ENCODE measurements at places on chromosomes 1 and 21.

GRCh38 chr1:12556368-12556930, 61.6 kb downstream of the DHRS3 start:
- DNase-seq, result no peak

GRCh38 chr1:17281775-17282181, 26.2 kb upstream of the PADI4 start:
- DNase-seq, result no peak

DNA sequence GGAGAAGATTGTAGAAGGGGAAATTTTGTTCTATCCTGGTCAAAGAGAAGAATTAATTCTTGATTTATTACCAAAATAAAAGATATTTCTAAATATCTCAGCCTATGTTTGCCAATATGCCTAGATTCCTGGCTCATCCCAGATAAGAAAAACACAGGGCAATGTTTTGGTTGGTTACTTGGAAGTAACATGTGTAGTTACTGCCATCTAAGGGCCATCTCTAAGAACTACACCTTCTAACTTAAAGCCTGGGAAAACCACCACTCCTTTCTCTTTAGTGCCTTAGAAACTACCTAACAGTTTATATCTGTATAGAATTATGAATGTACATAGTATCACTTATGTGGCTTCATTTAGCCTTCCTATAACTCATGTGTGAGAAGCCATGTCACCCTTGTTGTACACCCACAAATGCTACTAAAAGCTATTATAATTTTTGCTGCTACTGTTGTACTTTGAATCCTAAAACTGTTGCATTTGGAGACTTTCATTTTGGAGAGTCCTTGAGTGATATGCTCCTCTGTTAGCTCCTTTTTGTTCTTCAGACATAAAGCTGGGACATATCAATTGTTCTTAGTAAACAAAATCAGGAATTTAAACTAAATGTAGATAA, 4.5 kb downstream of the AIM2 start:
- DNase-seq, result peak; percentile 63

DNA sequence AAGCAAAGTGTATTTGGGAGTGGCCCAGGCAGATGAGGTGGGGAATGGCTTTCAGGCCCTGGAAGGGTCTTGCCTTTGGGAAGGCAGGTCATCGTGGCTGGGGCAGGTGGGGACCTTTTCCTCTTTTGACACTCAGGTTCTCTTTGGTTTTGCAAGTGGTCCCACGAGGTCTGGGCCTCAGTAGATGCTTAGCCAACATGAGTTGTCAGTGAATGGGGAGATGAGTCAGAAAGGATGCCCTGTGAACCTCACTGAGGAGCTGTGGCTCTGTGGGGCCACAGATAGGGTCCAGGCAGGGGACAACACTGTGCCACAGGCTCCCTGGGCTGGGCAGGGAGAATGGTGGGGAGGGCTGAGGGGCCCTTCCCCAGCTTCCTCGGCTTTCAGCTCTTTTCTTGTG, 19.0 kb downstream of the ARHGEF10L start:
- DNase-seq, result no peak

- DNase-seq, result no peak
These were observed 26.4 kb upstream of the GOLT1A start for GRCh38 chr1:204240233-204240632.

DNA sequence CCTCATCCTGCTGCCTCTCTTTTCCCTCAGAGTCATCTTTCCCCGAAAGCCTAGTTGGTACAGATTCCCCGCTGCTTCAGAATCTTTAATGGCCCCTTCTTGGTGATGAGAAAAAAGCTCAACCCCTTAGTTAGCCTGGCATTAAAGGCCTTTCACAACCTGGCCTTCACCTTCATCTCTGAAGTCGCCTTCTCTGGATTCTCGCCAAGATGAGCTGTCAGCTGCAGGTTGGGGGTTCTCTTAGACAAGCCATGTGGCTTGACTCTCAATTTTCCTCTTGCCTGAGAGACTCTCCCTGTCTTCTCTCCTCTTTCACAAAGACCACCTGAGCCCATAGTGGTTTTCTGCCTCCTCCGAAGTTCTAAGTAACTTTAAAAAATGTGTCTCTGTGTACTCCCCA, 15.5 kb upstream of the DISC1 start:
- DNase-seq, result no peak

- DNase-seq, result peak; percentile 35
These were observed 460.6 kb downstream of the DSCAM start for GRCh38 chr21:40386294-40386911.

DNA sequence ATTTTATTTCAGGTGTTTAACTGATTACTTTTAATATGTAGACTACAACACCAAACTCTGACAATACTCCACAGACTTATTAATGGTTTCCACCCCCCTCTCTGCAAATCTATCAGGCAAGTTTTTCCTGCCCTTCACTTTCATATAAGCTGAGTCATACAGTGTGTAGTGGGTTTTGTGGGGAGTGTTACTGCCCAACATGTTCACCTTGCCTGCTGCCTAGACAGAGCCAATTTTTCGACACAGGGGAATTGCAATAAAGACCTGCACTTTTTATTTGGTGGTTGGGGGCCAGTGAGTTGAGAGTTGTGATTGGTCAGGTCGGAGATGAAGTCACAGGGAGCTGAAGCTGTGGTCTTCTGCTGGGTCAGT, 119.7 kb downstream of the PPIAL4G start:
- no peak for DNase-seq

GRCh38 chr1:119808491-119808890, 2.8 kb downstream of the REG4 start:
- DNase-seq, result no peak

DNA sequence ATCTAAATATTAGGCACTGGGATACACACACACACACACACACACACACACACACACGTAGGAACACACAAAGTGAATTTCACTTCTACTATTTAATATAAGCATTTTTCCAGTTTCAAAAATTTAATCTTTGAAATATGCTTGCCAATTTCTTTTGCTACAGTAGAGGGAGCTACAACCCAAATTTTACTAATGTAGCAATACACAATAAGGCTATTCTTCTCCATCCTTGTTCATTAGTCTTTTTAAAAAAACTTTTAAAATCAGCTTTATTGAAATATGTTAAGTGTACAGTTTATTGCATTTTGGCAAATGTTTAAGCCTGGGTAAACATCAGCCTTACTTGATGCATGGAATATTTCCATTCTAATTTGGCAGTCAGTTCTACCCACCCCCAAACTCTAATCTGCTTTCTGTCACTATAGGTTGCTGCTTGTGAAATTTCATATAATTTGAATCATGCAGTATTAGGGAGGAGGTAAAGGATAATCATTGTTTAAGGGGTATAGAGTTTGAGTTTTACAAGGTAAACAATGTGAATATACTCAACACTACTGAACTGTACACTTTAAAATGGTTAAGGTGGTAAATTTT, 93.0 kb upstream of the TENT5C start:
- DNase-seq, result peak; percentile 40

GRCh38 chr1:106793651-106794050, 262.8 kb upstream of the PRMT6 start:
- DNase-seq, result no peak

DNA sequence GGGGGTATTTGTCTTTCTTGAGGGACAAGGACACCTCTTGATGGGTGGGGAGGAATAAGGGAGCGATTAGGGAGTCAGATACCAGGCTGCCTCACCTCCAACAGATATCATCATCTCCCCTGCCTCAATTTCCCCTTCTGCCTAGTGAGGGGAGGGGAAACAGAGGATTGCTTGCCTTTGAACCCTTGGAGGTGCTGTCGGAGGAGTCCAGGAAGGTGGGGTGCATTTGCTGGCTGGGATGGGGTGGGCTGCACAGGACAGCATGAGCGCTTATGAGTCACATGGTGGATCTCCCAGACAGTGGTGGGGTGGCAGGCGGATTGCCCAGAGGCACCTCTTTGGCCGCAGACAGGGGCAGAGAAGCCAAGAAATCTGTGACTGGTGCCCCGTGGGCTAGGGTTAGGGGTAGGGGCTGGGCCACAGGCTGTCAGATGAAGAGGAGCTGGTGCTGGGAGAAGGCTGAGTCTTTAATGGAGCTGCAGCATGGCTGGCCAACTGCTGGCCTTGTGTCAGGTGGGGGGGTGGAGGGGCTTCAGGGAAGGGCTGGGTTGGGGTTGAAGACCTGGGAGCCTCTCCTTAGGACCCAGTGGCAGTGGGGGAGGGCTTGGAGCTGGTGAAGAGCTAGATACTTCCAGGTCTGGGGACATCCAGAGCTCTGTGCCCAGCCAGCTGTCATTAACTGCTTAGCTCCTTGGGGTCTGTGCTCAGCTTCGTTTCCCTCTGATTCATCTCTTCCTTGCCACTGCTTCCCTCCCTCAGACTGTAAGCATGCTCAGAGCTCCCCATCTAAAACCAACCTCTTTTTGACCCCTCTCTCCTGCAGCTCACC, 7.0 kb upstream of the ADORA1 start:
- no peak for DNase-seq

GRCh38 chr1:63698001-63698838, 75.6 kb upstream of the ROR1 start:
- no peak for DNase-seq

- no peak for DNase-seq
These were observed 75.4 kb downstream of the CENPF start for GRCh38 chr1:214678386-214678785.

DNA sequence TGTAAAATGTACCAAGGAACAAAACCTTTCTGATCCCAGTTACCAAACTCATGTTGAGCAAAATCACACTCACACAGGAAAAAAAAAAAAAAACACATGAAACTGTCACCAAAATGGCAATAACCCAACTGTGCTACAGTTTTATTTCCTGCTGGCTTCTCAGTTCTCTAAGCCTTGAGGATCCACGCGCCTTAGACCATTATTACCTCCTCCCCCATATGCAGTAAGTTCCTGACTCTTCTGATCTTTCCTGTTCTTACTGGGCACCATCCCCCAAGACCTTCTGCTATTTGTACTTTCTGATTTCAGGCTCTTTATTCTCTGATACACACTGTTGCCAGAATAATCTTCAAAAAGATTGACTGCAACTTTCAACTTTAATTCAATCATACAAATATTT, 79.6 kb downstream of the SLC45A1 start:
- no peak for DNase-seq

DNA sequence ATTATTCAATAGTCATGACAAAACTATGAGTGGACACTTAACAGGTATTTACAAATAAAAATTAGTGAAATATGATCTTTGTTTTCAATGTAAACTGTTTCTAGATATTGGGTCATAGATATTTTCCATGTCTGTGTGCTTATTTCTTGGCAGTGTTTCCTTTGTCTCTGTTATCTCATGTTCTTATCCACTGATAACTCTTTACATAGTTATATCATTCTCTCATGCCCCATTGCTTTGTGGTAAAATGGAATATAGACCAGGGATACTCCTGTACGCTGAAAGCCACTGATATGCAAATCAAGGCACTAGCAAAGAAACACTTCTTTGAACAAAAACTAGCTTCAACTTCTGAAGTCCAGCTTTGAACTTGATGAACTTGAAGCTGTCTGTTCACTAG, 113.1 kb downstream of the ITSN1 start:
- DNase-seq, result no peak

GRCh38 chr21:45283611-45284455, 3.9 kb downstream of the POFUT2 start:
- DNase-seq, result no peak

- no peak for DNase-seq
These were observed 44.4 kb downstream of the CFHR5 start for GRCh38 chr1:197021716-197022115.

- DNase-seq, result no peak
These were observed 5.5 kb downstream of the TNFRSF25 start for GRCh38 chr1:6460301-6461050.

GRCh38 chr21:46157396-46157986, 2.1 kb upstream of the FTCD start:
- DNase-seq, result no peak

DNA sequence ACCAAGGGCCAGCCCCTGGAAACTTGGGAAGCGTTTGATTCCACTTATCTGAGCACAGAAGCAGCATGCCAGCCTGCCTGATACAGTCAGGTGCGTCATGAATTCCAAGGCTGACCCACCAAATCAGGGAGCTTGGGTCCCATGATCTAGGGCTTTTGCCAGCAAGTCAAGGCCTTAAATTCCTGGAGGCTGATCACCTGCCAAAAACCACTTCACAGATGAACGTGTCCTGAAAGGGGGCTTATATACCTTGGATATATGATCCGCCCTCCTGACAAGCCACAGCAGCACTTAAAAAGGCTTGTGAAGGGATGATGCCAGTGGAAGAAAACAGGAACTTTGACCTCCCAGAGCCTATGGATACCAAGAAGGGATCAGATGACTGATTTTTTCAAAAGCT, 24.0 kb upstream of the CLIC6 start:
- no peak for DNase-seq

GRCh38 chr1:27045973-27046558, 33.4 kb upstream of the TENT5B start:
- DNase-seq, result peak; percentile 66

DNA sequence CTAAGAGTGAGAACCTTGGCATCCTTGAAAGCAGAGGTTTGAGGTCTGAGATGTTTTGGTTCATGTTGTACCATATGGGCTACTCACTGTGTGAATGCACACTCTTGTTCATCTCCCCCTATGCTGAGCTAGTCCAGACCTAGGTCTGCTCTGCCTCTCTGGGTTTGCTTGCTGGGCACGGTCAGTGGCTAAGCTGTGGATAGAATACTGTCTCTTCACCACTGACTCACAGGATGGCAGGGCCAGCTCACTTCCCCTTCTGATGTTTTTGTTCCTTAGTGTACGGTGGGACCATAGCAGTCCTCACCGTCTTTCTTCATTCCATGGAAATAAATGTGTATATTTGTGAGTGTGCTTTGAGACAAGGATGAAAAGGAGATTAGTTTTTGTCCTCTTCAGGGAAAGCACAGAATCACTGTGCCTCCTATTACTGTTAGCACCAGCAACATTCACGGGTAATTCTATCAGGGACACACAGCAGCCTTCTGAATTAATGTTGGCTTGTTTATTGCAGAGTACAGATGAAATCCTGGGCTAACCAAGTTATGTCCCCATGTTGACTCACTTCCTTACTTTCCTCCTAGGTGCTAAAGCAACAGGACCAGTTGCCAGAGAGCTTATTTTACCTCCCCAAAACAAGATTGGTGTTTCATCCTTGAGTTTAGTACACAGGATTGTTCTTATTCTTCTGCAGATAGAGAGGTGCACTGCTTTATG, 56.9 kb upstream of the IVNS1ABP start:
- DNase-seq, result peak; percentile 98

DNA sequence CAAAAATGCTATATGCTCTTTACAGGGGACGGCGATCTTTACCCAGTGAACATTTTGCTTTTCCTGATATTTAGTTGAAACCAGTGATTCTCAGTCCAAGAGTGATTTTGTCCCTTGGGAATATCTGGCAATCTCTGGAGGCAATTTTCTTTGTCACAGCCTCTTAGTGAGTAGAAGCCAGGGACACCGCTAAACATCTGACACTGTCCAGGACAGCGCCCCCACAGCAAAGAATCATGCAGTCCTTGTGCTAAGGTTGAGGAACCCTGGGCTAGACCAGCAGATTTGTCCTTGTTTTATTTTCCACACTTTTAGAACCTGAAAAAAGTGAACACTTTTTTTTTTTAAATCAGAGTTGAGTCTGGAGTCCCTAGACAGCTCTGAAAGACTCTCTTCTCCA, 13.1 kb downstream of the EVA1C start:
- DNase-seq, result no peak

GRCh38 chr1:232473324-232473723, 156.6 kb downstream of the SIPA1L2 start:
- DNase-seq, result peak; percentile 40

- no peak for DNase-seq
These were observed 1806.0 kb downstream of the MRPL39 start for GRCh38 chr21:23801292-23801691.

GRCh38 chr1:235741294-235741693, 91.7 kb upstream of the GNG4 start:
- no peak for DNase-seq

GRCh38 chr1:47532921-47533792, 95.3 kb downstream of the FOXD2 start:
- DNase-seq, result peak; percentile 18

GRCh38 chr1:19405761-19406487, 79.4 kb downstream of the CAPZB start:
- DNase-seq, result no peak

Measured in kidney capillary endothelial cell (primary cell).